ENCODE measurements at places on chromosomes 1 and 21.

DNA sequence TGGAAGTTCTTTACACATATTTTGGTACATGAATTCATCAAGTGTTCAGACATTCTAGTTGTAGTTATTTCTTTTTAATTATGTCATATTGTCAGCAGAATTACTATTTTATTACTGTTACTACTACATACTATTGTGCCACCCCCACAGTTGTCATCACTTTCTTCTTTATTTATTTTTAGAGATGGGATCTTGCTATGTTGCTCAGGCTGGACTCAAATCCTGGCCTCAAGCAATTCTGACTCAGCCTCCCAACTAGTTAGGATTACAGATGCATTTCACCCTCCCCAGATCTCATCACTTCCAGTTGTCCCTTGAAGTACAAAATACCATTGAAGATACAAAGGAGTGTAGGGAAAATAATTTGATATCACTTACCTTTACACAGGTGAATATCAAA, 258.0 kb downstream of the KCTD3 start:
- no peak for DNase-seq

DNA sequence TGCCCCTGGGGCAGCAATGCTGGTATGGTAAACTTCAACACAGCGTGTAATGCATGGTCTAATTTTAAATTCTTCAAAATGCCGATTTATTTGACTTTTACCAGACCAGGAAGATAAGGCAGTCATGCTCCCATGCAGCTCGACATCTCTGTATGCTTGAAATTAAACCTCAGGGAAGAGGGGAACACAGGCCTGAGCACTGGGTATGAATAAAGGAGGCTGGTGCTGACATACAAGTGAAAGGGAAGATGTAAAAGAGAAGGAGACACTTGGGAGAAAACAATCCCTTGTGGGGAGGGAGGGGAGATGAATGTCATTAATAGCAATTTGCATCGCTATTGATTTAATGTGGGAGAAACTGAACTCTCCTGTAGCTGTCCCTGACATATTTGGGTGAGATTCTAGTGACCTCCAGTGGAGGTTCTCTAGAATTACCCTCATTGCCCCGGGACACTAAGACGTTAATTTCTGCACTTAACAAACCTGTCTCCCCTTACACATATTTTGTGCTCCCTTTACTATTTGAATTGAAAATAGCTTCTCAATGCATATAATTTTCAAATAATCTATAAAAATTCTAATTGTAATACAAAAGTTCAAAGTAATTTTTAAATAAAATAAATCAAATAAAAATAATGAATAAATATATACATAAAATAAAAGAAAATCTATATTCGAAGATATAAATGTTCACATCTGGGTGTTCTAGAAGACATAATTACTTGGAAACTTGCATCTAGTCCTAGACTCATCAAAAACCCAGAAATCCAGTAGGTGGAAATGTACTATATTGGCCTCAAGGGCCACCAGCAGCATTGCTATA, 283.1 kb downstream of the LMX1A start:
- no peak for DNase-seq

- DNase-seq = no peak
Observed at GRCh38 chr1:155175281-155175926, 1.8 kb downstream of the TRIM46 start.

GRCh38 chr21:45336870-45337269, 49.2 kb upstream of the POFUT2 start:
- no peak for DNase-seq

DNA sequence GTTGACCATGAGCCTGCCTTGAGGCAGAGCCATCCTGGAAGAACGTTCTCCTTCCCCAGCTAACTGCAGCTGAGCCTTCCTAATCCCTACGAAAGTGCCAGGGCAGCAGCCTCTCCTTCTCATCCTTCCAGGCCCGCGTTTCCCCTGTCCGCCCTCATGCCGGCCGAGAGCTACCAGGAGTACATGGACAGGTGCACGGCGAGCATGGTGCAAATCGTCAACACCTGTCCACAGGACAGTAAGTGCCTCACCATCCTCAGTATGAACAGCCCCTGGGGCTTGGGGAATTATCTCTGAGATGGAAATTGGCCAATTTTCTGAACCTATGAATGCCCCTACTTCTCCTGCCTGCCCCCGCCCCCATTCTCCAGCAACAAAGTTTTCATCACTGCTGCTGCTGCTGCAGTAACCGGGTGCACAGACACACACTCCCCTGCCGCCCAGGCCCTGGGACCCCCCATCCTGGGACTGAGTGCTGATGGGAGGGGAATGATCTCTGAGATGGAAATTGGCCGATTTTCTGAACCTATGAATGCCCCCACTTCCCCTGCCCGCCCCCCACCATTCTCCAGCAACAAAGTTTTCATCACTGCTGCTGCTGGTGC, 39.6 kb downstream of the UBASH3A start:
- no peak for DNase-seq

- DNase-seq = no peak
Observed at GRCh38 chr1:4422504-4423289, 231.7 kb upstream of the AJAP1 start.

- DNase-seq = no peak
Observed at GRCh38 chr1:32159189-32159588, 20.3 kb upstream of the TXLNA start.

DNA sequence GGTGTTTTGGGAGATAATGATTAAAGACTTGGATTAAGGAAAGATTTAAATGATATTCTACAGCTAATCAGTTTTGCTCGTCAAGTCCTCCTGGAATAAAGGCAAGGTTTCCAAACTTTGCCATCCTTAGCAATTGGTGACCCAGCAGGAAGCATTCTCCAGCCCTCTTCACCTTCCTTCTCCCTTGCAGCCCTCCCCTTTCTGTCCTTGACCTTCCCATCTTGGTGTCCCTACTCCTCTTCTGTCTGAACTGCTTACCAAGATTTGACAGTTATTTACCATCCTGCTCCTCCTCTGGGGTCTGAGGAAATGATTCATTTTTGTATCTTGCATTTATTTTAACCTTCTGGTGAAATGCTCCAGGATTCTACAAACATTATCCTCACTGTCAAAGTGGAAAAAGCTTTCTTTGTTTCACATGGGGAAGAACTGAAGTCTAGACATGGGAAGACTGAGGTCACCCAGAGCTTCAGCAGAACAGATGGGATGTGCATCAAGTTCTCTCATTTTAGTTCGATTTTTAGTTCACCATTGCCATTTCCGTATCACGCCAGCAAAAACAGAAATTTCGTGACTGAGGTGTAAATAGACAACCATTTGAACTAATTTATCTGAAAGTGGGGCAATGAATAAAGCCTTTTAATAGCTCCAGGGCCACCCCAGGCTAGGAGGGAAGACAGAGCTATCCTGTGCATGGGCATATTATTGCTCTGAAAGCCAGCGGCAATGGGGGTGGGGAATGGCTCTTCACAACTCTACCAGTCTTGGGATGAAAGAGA, 504.4 kb upstream of the PLXNA2 start:
- DNase-seq = no peak

- no peak for DNase-seq
Observed at GRCh38 chr1:155127967-155128754, 485 bp downstream of the EFNA1 start.

DNA sequence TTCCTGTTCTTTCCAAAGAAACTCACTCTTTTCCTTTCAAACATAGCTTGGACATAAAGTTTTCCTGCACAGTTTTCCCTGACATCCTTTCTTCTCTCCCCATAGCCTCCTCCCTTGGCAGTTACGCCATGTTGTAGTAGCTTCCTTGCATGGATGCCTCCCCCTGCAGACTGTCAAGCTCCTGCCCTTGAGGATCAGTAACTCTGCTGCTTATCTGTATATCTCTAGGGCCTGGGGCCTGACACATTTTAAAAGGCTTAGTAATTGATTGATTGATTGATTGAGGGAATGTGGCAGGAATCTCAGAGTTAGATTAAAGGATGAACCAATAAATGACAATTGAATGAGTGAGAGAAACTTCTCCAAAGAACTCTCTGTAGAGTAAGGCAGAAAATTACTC, 143.7 kb downstream of the NEK7 start:
- no peak for DNase-seq

DNA sequence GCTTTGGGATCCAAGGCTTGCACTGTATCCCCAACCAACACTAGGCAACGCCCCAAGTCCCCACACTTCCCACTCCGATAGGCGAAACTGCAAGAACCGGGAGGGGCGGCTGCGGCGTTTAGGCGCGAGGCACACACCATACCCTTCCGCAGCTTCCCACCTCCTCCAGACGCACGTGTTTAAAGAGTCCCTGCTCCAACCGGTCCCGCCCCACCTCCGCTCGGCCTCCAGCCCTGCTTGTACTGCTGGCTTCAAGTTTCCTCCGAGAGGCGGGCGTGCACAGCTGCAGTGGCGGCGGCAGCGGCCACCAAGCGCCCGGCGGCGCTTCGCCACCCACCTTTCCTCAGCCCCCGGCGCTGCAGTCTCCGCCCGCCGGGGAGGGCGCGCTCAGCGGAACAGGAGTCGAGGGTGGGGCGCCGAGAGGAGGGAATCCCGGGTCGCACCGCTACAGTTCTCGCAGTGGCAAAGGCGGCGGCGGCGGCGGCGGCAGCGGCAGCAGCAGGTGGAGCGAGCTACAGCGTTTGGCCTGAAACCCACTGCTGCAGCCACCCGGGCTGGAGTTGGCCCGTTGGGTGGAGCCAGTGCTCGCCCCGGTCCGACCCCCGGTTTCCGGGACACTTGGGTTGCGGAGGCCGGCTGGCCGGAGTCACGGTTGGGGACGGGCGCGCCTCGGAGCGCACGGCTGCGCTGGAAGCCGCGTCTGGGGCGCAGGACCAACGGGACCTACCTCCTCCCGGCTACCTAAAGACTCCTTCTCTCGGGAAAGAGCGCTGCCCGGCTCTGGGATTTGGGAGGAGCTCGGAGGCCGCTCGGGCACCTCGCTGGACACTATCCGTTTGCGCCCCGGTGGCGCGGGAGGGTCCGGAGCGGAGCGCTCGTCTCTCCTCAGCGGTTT, at the start of gene CNIH3:
CNIH3 (plus strand) TSS at position 457 of the 895 bp plus-strand sequence. CDS start 858 bp downstream, outside the sequence.
- DNase-seq = no peak

DNA sequence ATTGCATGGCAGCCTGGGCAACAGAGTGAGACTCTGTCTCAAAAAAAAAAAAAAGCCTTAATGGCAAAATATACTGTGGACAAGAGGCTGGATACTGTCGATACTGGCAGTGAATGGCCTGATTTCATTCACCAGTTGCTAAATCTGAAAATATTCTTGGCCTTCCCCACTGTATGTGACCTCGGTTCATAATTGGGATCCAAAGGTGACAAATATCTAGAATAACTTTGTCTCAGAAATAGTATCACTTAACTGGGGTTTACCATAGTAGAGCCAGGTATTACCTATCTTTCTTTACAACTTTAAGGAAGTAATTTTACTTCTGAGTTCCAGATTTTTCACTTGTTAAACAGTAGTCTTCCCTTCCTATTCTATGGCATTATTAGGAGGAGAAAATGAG, 8.4 kb downstream of the MTF2 start:
- no peak for DNase-seq

DNA sequence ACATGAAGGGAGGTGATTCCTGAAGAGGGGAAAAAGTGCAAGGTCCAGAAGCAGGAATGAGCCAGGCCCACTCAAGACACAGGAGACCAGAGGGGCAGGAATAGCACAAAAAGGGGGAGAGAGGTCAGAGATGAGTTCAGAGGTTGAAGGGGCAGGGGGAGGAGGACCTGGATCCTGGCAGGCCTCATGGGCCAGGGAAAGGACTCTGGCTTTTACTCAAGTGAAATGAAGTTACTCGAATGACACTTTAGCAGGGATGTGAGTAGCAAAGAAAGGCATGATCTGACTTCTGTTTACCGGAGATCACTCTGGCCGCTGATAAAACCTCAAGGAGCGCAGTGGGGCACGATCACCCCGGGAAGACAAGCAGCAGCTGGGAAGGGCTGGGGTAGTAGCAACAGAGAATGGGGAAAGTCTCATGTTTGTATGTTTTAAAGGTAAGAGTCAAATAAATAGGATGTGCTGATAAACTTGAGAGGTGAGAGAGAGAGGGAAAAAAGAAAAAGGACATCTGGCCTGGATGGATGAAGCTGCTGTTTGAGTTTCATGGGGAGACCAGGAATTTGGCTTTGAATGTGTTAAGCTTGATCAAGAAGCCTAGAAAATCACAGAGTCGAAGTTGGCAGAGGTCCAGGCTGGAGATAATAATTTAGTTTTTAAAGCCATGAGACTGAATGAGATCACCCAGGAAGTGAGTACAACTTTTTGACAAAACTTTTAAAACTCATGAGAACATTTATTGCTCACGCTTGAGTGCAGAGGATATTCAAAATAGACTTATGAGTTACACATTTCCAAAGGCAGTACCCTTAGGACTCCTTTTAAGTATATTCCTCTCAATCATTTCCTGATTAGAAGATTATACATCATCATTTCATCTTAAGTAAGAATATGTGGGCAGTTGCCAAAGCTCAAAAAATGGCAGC, 156.0 kb downstream of the RERE start:
- DNase-seq = no peak
